Hematopoietic multipotent progenitor cell treated with erythropoietin and hydrocortisone succinate and interleukin-3 and kit ligand, for 8 days (in vitro differentiated cells): ENCODE measurements at places on chromosomes 4 and X.

DNA sequence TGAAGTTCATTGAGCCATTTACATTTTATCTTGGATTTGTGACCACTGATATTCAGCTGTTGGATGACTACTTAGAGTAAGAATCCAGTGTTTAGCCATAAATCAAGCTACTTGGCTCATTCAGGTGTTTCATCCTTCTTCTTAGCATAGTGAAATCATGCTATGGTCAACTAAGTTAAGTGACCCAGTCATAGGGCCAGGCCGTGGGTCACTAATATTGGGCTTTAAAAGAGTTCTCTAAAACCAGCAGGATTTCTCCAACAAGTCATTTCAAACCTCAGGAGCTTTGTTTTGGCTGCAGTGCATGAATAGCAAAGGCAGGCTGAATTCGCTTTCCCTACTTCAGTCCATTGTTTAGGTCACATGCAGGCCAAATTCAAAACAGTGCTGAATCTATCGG is 181.0 kb downstream of the MAML3 start:
- no peak for DNase-seq

DNA sequence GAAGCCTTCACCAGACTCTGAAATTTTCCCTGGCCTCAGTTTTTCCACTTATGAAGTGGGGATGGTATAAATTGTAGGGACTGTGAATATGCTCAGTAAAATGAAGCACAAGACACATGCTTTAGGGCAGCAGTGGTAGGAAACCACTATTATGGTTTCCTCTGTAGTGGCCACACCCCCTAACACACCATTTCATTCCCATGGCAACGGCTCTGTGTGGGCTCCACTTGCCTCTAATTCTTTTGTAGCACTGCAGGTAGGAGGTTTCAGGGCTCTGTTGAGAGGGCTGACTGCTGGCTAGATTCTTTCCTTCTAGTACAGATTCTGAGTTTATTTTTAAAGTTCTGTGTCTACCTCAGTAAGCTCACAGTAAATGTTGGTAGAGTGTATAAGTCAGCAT is 3.5 kb upstream of the VMA21 start:
- DNase-seq, result peak; percentile 27

- no peak for DNase-seq
These were observed 178.6 kb upstream of the MAMLD1 start for GRCh38 chrX:150184491-150184890.

GRCh38 chr4:24208691-24209090 is 318.8 kb upstream of the PPARGC1A start:
- no peak for DNase-seq

- DNase-seq, result no peak
These were observed 57.0 kb upstream of the TBC1D14 start for GRCh38 chr4:6852582-6852981.

GRCh38 chr4:1298461-1298860 is 8.8 kb downstream of the MAEA start:
- DNase-seq, result no peak
